ENCODE measurements at places on chromosomes 5 and 9.

DNA sequence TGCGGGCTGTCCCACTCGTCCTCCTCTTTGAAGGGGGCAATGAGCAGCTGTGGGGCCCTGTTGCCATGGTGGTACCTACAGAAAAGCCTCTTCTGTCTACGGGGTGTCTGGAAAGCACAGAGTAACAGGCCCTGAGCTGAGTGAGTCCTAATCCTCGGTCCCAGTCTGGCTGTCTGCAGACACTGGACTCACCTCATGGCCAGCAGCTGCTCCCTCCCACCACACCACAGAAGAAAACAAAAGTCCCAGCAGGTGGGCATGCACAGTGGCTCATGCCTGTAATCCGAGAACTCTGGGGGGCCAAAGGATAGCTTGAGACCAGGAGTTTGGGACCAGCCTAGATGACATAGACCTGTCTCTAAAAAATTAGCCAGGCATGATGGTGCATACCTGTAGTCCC lies 19.9 kb downstream of the P4HA2 start:
- no peak for DNase-seq

- DNase-seq = no peak
These were observed 431.1 kb downstream of the DTWD2 start for GRCh38 chr5:118557251-118557661.

DNA sequence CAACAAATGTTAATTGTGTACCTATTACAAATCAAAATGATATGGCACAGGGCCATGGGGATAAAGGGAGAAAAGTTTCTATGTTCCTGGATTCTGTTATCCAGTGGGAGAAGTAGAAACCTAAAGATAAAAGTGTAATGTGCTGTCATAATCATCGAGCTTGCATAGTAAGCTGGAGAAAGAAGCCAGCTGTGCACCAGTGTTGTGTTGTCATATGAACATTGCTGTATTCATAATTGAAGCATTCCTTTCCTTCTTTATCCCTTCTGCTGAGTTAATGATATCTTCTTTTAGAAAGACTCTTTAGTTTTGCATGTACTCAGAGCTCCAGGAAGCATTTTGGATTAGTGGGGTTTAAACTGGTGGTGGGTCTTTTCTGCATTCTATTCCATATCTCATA lies 39.5 kb downstream of the NTRK2 start:
- DNase-seq = no peak

DNA sequence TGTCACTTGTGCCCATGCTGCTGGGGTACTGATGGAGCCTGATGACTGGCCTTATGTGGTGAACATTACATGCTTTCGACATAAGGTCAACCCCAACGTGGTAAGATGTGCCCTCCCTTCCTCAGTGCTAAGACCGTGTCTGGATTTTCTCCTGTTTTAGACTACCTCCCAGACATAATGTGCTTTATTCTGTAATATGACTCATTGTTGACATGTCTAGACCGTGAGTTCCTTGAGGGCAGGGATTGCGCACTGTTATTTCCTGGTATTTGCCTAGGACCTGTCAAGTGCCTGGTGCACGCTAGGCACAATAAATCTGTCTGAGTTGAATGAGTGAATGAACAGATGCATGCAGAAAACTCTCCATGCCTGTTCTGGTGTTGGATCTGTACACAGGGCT lies 346.0 kb downstream of the KDM4C start:
- DNase-seq = no peak

Measured in epithelial cell of proximal tubule (primary cell).